ENCODE measurements at places on chromosomes 6 and 20.

- no peak for DNase-seq
Observed at GRCh38 chr20:23320317-23320716, 30.3 kb upstream of the NXT1 start.

GRCh38 chr20:8036771-8037170, 17.2 kb upstream of the TMX4 start:
- no peak for DNase-seq

DNA sequence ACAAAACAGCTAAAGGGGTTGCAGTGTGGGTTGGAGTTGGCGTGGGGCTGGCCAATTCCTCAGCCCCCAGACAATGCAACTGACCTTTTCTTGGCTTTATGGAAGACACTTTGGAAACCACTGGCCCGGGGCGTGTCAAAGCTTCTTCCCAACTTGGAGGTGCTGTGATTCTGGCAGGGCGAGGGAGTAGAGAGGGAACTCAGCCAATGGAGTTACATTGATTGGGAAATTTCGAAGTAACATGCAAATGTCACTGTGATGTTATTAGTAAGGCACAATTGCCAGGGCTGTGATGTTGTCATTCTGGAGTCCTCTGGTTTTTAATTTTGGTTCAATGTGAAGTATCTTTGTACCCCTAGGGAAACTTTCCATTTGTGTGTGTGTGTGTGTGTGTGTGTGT, 41.5 kb upstream of the EPB41L1 start:
- DNase-seq, result no peak

DNA sequence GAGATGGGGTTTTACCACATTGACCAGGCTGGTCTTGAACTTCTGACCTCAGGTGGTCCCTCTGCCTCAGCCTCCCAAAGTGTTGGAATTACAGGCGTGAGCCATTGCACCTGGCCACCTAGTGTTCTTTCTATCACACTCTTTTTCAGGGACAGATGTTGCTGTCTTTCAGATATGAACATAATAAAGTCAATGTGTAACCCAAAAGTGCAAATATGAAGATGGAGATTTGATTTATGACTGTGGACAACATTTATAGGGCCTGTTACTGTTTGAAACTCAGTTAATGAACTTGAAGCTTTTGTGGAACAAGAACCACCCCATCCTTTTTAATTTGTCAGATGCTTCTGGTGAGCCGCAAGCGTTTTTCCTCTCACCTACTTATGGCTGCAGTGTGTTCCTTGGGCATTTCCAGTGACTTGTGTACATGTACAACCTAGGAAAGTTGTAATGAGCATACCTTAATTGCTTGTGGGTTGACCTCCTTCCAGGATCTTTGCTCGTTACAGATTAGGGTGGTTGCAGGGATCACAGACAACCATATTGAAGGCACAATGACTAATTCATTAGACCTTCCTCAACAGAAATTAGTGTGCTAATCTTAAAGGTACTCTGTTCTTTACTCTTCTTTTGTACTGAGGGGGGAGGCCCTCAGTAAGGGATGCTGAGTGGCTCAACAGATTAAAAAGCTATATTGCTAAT, 6.8 kb downstream of the TBPL1 start:
- DNase-seq, result no peak

GRCh38 chr6:156928126-156928525, 150.9 kb downstream of the ARID1B start:
- DNase-seq, result no peak
